ENCODE measurements at places on chromosomes 5 and 9. TPM values are rescaled to one million over a fixed set of nuclear protein-coding genes. Genes with fewer than 3 reads are reported as not detected.

TMEM174 gene
- total RNA-seq, result not detected

C6 gene
- 0.26 TPM for total RNA-seq

CCDC187 gene
- total RNA-seq, result under 0.01 TPM

PROB1 gene
- total RNA-seq, result 1.3 TPM

SHISAL2B gene
- not detected for total RNA-seq

ANKRD31 gene
- under 0.01 TPM for total RNA-seq

ACTBL2 gene
- 0.03 TPM for total RNA-seq

GARNL3 gene
- total RNA-seq, result 6.2 TPM

PCDHA6 gene
- total RNA-seq, result 0.76 TPM

CER1 gene
- total RNA-seq, result not detected

LTC4S gene
- total RNA-seq, result 2.3 TPM

ADAMTS2 gene
- total RNA-seq, result 32.5 TPM

CNOT8 gene
- 79.7 TPM for total RNA-seq

NACC2 gene
- 38.3 TPM for total RNA-seq

PPP2R2B gene
- 0.66 TPM for total RNA-seq

OR5C1 gene
- total RNA-seq, result not detected

RANBP3L gene
- total RNA-seq, result 0.07 TPM

GOLPH3 gene
- 81.4 TPM for total RNA-seq

NUP214 gene
- total RNA-seq, result 18.2 TPM

TTLL11 gene
- 4.6 TPM for total RNA-seq

GFI1B gene
- total RNA-seq, result not detected

DROSHA gene
- 55.2 TPM for total RNA-seq

SPAAR gene
- 0.26 TPM for total RNA-seq

ANKRD18A gene
- total RNA-seq, result not detected

CDC20B gene
- 0.07 TPM for total RNA-seq

PCDHGA10 gene
- 8.3 TPM for total RNA-seq

NME5 gene
- 2.7 TPM for total RNA-seq

EGFLAM gene
- total RNA-seq, result 2.9 TPM

MYOZ3 gene
- 2.3 TPM for total RNA-seq

HK3 gene
- total RNA-seq, result not detected

C5orf15 gene
- total RNA-seq, result 84.6 TPM

STING1 gene
- total RNA-seq, result 76.5 TPM

PCDHGA7 gene
- total RNA-seq, result 10.3 TPM

LIX1 gene
- not detected for total RNA-seq

GABRA6 gene
- not detected for total RNA-seq

GARIN3 gene
- total RNA-seq, result not detected

SLC6A3 gene
- not detected for total RNA-seq

TLX3 gene
- total RNA-seq, result not detected

OTP gene
- not detected for total RNA-seq

KCNT1 gene
- not detected for total RNA-seq

KIF27 gene
- 3.3 TPM for total RNA-seq

LRRTM2 gene
- 0.63 TPM for total RNA-seq

SPINK4 gene
- total RNA-seq, result 0.91 TPM

SLC36A3 gene
- total RNA-seq, result not detected

TLR4 gene
- 35.8 TPM for total RNA-seq

SCAMP1 gene
- 107 TPM for total RNA-seq

PCDHA12 gene
- total RNA-seq, result 0.33 TPM

IFNA21 gene
- not detected for total RNA-seq

Measured in smooth muscle cell of the pulmonary artery (primary cell).